ENCODE measurements at places on chromosomes 7 and 10. TPM values are rescaled to one million over a fixed set of nuclear protein-coding genes. Genes with fewer than 3 reads are reported as not detected.
A peak's percentile ranks its signal among the peaks of the same experiment; 100 is the strongest.

DNA sequence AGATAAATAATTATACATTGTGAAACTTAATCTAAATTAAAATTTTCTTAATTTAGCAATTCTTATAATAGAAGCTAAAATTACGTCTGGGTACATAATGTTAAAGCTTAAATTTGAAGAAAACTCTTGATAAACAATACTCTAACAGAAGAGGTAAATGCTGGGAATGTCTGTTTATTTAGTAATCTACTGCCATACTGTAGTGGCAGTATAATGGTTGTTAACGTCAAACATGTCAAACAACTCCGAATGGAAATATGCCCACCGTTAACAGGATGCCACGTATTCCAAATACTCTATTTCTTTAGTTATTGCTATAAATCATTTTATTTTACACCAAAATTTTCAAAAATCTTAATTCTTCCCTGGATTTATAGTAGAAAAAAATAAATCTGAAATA, 40.0 kb upstream of the PTPN12 start:
- no peak for DNase-seq

- no peak for DNase-seq
Measured at GRCh38 chr7:46723003-46723402, 801.9 kb upstream of the IGFBP3 start.

DNA sequence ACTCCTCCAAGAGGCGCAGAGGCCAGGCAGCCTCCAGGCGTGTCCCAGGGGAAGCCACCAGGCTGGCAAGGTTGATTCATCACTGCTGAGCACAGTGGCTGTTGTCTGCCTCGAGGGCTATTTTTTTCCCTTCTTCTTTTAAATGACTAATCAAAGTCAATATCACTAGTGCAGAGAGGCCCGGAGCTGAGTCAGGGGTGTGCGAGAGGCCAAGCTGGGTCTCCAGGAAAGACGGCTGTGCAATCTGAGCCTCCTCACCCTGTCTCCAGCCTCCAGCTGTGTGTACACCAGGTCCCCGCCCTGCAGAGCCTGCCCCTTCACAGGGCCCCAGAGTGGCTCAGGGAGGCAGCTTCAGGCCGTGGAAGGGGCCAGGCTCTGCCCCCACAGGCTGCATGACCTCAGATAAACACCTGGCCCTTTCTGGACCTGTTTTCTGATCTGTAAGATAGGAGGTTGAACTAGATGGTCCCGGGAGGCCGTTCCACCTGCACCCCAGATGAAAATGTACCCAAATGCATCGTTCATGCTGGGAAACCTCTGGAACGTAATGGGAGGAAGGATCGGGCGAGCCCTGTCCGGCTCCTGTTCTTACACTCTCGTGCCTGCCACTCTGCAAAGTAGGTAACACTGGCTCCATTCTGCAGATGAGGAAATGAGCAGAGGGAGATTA, 3.7 kb downstream of the STX1A start:
- DNase-seq = peak; percentile 57

- DNase-seq = no peak
Measured at GRCh38 chr7:91814189-91814588, 66.3 kb downstream of the MTERF1 start.

DNA sequence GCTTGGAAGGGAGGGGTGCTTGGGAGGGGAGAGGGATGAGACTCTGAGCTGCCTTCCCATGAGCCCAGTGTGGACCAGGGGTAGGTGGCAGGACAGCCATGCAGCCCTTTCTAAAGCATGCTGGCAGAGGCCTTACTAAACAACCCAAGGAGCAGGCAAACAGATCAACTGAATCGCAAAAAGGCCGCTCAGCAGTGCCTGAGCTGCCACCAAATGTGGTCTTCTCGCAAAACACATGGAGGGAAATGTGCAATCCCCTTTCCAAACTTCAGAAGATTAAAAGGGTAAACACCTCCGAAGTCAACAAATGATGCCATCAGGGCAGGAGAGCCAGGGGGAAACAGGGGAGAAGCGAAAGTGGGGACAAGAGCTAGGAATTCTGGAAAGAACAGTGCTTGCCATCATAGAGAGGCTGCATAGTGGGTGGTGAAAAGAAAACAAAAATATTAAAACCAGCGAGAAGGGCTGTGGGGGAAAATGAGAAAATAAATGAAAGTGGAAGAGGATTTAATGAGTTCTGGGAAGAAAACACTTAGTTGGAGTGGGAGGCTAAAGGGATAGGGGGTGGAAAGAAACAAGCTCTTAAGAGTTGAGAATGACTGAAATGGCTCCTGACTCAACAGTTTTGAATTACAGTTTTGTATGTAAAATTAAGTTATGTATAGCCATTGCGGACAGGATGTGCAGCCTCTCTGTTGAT, 62.2 kb upstream of the ZNF32 start:
- DNase-seq = no peak

- no peak for DNase-seq
Measured at GRCh38 chr7:42002654-42003053, 234.4 kb downstream of the GLI3 start.

DNA sequence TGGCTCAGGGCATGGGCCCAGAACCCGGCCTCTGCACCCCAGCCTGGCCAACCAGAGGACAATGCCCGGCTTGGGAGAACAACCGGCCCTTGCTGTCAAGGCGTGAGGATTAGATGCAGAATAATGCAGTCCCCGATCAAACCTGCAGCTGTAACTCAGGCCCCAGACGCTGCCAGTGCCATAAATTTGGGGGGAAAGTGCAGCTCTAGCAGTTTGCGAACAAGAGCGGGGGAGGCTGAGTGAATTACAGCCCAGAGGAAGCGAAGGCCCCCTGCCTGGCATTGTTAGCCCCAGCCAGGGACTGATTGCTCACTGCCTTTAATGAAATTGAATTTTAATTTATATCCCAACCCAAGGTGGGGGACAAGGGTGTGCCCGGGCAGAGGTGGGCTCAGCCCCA, 38.0 kb upstream of the GNA12 start:
- DNase-seq = no peak

The PNLIP gene
- not detected for polyA plus RNA-seq
